Suprapubic skin (tissue), 4 donors: ENCODE measurements at places on chromosomes 4 and X. TPM values are rescaled to one million over a fixed set of nuclear protein-coding genes. Genes with fewer than 3 reads are reported as not detected.

The AFF2 gene
- 0.95 TPM for total RNA-seq

The HERC6 gene
- 2.7 TPM for total RNA-seq

DNA sequence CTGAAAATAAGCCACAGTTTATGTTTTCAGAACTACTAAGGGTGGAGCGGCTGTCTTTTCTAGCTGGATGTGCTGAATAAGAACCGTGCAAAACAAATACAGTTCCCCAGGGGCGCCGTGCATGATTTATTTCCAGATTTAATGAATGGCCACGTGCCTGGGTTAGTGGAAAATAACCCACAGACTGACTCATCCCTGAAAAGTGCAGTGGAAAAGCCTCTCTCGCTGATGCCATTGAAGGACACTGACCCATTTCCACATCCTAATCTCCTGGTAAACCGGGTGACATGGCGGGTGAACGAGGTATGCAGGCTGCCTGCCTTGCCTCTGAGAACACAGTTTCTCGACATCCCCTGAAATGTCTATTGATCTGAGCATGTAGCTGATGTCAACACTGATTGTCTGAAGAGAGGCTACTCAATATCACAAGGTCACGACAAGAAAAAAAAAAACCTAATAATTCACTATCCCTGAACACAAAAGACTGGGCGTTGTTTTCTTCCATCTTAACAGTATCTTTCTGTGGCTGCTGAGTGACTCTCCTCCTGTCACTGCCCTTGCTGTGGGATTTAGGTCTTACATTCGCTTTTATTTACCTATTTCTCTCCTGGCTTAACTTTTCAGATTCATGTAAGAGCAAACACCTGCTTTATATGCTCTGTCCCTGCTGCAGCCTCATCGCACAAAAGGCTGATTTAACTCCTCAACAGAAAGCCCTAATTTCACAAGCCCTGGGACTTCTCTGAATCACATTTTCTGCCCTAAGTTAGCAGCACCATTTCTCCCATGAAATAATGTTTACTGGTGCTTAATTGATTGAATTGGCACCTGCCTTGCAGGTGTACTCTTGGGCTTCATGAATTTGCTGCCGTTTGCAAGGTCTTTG, 76.9 kb upstream of the SCOC start:
- DNase-seq: peak; percentile 86

GRCh38 chr4:101346351-101347266, 717 bp downstream of the PPP3CA start:
- DNase-seq: peak; percentile 89

DNA sequence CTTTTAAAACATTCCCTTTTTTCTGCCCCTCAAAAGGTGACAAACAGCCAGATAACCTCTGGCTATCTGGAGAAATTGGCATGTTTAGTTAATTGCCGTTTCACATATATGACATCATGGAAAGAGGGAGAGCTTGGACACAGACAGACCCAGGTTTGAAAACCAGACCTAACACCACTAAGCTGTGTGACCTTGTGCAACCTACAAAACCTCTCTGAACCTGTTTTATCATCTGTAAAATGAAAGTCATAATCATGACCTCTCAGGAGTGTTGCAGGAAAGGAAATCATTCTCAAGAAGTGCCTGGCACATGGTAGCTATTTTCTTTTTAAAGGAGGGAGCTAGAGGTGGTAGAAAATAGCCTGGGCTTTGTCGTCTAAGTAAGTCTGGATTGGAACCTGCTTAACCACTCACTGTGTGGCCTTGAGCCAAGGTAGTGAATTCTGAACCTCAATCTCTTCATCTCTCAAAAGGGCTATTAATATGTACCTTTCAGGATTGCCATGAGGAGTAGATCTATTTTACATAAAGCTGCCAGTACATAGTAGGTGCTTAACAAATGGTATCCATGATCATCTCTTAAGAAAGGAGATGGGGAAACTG, 363.5 kb downstream of the BCOR start:
- DNase-seq: no peak

GRCh38 chr4:173651651-173652282, 121.7 kb upstream of the HAND2 start:
- DNase-seq: no peak

DNA sequence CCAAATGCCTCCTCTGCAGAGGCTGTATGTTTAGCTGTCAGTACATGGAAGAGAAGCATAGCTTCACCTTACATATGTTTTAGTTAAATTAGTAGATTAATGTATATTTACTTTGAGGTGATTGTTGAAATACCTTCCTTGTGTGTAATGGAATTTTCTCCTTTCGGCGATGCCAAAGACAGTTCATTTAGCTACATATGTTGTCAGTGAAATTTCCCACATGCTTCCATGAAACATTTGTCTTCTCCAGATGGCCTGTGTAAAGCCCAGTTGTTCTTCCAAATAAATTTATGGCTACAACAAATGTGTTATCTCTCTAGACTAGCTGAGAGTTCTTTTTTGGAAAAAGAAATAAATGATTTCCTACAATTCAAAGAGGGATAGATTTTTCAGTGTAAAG, 95.2 kb downstream of the GPAT3 start:
- no peak for DNase-seq
